Activated naive CD4-positive, alpha-beta T cell treated with anti-CD3 and anti-CD28 coated beads, Interleukin-2, amount 50 U/mL, for 16 hours (primary cell): ENCODE measurements at places on chromosomes 7 and 10.

- DNase-seq: no peak
Observed at GRCh38 chr7:155454183-155455112, 3.5 kb upstream of the EN2 start.

GRCh38 chr7:127162366-127162765 lies 90.4 kb downstream of the GRM8 start:
- DNase-seq: no peak

GRCh38 chr10:104257235-104257634 lies 2.5 kb downstream of the GSTO1 start:
- no peak for DNase-seq

DNA sequence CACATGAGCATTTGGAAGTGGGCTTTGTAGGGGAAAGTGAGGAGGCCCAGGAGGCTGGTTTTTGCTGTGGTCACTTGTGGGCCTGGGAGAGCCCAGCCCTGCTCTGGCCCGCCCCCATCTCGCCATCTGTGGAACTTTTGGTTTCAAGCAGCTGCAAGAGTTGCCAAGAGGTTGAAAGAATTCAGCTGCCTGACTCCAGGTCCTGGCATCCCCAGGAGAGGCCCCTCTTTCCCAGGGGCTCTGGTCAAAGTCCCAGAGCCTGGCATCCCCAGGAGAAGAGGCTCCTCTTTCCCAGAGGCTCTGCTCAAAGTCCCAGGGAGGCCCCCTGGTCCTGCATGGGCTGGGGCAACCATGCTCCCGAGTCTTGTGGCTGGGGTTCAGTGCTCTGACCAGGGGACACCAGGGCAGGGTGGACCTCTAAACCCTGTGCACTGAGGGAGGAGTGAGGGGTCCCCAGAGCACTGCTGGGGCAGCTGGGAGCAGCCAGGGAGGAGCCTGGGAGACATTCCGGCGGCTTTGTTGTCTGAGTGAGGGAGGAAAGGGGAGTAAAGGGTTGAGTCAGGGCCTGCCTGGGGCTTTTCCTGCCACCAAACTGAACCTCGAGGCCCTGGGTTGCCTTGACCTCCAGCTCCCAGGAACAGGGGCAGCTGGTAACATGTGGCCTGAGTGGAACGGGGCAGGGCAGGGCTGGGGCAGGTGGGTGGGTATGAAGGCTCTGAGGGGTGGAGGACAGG lies 27.7 kb upstream of the CSGALNACT2 start:
- DNase-seq: no peak

GRCh38 chr7:96236198-96237039 lies 85.5 kb downstream of the SLC25A13 start:
- DNase-seq: no peak

DNA sequence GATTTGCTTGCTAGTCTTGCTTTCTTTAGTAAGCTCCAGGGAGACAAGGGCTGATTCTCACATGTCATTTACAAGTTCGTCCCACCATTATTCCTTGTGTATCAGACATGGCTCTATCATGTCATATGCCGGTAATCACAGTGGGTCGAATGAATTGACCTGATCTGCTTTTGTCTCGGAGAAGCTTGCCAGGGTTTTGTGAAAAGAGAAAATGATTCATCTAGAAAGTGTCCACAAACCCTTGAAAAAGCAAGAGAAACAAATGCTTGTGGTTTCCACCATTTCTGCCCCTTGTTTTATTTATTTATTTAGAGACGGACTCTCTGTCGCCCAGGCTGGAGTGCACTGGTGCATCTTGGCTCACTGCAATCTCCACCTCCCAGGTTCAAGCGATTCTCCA lies 278.5 kb downstream of the TCF7L2 start:
- no peak for DNase-seq

- no peak for DNase-seq
Observed at GRCh38 chr10:129397198-129397974, 69.7 kb upstream of the MGMT start.

DNA sequence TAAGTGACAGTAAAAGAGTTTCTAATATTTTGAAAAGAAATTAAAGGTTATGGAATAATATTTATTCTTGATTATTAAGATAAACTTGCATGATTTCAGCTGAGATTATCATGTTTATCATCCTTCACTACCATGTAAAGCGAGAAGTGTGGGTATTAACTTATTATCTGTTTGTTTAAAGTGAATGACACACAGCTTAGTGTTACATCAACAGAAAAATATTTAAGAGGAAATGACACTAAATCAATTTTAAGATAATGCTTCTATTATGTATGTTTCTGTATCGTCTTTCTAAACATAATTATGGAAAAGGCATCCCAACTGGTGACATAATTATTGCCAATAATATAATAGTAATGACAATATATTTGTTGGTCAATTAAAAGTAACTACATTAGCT lies 213.1 kb downstream of the PCDH15 start:
- no peak for DNase-seq
